CD8-positive, alpha-beta T cell (primary cell): ENCODE measurements at places on chromosomes 2 and 18.

DNA sequence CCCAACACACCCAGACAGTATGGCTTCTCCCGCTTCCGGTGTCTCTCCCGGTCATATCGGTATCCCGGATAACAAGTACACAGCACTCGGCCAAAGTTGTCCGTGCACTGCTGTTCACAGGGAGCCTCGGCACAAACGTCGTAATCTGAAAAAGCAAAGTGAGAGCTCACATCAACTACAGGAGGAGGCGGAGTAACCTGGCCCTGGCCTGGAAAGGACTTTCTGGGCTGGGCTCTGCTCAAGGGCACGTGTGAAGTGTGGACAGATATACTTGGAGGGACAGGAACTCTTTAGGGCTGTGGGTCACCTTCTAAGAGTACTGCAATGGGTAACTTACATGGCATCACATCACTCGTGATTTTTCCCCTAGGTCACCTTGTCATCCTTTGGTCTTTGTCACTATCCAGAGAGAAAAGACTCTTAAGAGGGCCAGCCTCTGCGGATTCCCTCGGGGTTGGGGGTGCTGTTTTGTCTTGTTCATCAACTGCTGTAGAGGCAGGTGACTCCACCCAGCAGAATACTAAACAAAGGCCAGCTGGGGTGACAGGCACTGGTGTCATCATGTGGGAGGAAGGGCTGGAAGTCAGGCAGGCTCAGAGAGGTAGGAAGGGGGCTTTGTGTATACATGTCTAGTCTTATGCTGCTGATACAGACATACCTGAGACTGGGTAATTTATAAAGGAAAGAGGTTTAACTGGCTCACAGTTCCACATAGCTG lies 110.6 kb upstream of the LMAN1 start:
- DNase-seq: no peak

DNA sequence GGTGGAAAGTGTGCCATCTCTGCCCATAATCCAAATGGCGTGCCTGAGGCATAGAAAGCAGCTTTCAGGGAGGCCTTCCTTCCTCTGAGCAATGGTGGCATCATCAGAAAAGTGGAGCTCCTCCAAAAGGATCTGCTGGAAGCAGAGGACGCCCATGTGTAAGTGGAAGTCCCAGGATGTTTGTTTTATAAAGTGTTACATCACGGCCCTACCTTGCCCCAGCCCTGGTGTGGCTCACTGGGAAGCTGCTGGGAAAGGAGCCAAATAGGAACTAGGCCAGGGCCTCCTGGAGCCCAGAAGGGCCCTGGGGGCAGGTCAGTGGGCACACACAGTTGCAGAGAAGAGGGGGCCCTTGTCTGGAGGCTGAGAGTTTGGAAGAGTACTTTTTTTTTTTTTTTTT lies 4.2 kb upstream of the ODC1 start:
- DNase-seq: no peak

DNA sequence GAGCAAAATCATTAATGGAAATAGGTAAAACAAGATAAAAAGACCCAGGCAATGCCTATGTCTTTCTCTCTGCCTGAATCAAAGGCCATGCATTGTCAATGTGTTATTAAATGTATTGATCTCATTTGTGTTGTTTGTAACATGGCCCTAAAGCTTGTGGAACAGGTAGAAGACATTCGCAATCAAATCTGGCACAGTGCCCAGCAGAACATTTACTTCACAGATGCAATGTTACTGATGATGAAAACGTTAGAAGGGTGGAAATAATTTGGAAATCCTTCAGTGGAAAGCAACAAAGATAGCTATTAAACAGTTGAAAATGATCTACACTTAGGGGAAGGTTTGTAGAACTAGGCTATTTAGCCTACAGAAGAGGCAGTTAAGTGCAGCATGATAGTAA lies 368.2 kb downstream of the EPHA4 start:
- no peak for DNase-seq

DNA sequence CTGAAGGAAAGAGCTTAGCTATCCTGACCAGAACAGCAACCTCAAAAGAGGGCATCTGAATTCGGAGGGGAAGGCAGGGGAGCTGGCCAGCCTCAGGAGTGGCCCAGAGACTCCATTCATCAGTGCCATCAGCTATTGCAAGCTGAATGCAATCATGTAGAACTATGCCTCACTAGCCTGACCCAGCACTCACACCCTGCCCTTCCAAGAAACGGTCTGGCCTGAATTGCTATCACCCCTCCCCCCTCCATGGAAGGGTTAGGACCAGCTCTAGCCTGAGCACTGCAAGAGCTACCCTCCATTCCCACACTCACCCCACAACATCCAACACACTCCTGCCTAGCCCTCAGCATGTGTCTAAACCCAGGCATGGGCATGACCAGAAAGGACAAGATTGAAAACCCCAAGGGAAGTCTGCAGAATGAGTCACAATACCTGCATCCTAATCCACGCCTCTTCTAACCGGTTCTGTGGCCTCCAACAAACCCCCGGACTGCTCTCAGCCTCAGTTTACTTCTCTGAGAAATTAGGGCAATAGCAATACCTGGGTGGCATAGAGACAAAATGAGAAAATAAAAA lies 120.3 kb downstream of the BCL11A start:
- DNase-seq: no peak

DNA sequence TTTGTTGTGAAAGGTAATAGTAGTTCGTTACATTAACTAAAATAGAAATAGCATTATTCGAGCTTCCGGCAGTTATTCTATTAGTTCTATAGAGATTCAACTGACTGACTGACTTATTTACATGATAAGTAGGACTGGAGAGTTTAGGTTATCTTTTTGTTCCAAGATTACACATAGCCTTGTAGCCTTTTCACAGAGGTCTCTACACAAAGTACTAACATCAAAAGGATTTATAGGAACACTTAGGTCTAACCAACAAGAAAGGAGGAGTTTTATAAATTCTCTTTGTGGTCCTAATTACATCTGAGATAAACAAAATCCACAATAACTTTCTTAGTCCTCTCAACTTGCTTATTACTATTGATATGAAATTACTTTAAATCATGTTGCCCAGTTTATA lies 62.8 kb downstream of the SOS1 start:
- no peak for DNase-seq

- DNase-seq: no peak
These were observed 58.5 kb downstream of the ADD2 start for GRCh38 chr2:70709275-70710037.

- DNase-seq: no peak
These were observed 138.1 kb upstream of the CHAC2 start for GRCh38 chr2:53629501-53629900.

- DNase-seq: no peak
These were observed 44.8 kb upstream of the PLB1 start for GRCh38 chr2:28450901-28451565.

DNA sequence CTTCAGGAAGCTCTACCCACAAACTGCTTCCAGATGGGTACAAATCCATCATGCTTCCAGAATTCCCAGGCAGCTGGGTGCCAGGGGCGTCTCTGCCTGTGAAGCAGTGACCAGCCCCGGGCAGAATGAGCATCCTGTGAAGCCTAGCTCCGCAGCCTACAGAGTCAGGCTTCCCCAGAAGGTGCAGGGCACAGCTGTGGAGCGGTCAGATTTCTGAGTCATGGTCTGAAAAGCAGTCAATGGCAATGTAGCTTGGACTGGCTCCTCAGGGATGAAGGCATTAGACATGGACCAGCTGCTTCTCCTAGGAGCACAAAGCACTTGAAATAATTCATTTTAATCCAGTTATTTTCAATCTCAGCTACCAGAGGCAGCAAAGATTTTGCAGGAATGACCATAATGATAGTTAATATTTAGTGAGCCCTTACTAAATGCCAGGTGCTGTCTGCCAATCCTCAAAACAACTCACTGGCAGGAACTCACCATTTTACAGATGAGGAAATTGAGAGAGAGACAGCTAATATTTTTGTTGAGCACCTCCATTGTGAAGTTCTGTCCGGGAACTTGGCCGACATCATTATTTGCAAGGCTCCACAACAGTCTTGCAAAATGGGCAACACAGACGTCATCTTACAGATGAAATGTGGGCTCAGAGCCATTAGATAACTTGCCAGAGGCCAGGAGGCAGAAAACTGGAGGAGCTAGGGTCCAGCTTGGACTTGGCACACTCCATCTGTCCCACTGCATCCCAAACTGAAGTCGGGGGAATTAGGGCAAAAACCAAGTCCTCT lies 31.7 kb downstream of the ACMSD start:
- no peak for DNase-seq

GRCh38 chr2:215723631-215724011 lies 287.8 kb upstream of the FN1 start:
- DNase-seq: no peak

DNA sequence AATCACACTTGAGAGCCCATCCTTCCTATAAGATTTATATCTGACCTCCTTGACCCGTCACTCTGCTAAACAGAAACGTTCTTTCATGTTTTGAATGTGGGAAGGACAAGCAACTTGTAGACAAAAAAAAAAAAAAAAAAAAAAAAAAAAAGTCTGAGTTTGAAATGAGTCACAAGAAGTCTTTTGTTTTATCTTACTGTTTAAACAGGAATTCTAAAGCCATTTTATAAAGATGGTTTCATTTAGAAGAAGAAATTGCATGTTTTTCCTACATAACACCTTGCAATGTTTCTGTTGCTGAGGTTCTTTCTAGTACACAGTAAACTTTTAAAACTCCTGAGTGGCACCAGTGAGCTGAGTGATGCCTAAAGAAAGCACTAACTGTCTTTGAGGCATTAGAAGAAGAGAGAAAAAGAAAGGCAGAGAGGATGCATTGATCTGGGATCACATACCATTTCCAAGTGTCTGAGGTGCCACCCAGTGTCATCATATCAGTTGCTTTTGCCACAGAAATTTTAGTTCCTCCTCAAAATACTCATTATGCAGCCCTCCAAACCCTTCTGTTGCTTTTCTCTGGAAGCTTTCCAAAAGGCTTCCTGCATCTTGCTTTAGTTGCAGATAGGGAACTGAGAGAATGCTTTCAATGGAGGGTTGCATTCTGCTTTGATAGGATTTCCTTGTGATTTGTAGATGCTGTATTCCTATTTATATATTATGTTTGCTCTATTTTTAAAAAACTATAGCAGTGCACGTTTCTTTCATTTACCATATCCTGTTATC lies 69.1 kb downstream of the ACVR2A start:
- DNase-seq: no peak

DNA sequence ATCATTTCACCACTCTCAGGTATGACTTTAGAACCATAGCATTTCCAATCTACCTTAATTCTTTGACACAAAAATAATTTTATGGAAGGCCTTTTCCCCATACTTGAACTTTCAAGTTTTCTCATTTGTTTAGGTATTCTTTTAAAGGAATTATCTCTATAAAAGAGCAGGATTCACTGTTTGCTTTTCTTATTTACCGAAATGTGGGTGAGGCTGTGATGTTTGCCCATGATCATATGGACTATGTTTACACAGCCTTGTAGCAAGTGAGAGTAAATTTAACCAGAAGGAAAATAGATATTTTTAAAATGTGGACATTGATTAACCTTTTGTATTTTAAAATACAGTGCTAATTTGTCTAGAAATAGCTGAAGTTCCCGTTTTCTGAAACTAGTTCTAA lies 26.3 kb downstream of the CAB39 start:
- DNase-seq: no peak

GRCh38 chr18:50161597-50162205 lies 33.2 kb downstream of the MYO5B start:
- no peak for DNase-seq

DNA sequence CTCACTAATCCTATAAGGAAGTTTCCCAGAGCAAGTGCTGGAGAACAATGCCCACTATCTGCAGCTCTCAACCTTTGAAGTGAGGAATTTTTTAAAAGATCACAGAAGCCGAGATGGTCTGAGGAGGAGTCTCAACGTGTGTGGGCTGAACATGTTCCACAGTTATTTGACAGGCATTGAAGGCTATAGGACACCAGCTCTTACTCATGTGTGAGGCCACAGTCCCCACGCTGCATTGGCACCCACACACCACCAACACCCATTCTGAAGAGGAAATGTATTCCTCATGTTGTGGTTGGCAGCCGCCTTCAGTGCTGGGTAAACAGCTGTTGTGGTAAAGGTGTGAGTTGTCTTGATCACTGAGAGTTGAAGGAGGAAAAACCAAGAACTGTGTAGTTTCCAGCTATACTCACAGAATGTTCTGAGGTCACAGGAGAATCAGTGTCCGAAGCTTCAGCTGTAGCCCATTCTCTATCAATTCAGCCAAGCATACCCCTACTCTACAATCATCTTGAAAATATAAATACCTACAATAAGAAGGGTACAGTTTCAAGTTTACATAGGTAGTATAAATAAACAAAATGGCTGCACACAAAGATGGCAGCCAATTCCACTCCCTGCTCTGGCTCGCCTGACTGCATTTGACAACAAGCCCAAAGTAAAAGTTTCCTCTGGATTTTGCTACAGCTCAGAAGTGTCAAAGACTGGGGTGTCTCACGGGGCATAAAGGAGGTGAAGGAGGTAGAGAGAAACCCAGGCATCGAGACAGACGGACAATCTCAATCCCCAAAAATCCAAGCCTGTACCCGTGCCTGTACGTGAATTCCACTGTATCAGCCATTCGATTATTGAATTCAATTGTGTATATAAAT lies 12.1 kb downstream of the CD226 start:
- peak; percentile 85 for DNase-seq

GRCh38 chr2:101152272-101153076 lies 1.3 kb upstream of the TBC1D8 start:
- DNase-seq: no peak

- DNase-seq: no peak
These were observed 17.4 kb upstream of the HNRNPA3 start for GRCh38 chr2:177195194-177195593.

- no peak for DNase-seq
These were observed 39.9 kb downstream of the REEP1 start for GRCh38 chr2:86297382-86298147.

DNA sequence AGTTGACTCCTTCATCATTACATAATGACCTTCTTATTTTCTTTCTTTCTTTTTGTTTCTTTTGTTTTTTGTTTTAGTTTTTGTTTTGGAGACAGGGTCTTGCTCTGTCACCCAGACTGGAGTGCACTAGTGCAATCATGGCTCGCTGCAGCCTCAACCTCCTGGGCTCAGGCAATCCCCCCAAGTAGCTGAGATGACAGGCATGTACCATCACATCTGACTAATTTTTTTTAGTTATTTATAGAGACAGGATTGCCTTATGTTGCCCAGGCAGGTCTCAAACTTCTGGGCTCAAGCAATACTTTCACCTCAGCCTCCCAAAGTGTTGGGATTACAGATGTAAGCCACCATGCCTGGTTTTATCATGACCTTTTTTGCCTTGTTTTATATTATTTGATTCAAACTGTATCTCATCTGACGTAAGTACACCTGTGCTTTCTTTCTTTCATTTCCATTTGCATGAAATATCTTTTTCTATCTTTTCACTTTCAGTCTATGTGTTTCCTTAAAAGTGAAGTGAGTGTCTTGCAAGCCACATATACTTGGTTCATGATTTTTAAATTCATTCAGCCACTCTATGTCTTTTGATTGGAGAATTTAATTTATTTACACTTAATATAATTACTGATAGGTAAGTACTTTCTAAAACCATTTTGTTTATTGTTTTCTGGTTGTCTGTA lies 39.1 kb downstream of the SP100 start:
- DNase-seq: no peak

DNA sequence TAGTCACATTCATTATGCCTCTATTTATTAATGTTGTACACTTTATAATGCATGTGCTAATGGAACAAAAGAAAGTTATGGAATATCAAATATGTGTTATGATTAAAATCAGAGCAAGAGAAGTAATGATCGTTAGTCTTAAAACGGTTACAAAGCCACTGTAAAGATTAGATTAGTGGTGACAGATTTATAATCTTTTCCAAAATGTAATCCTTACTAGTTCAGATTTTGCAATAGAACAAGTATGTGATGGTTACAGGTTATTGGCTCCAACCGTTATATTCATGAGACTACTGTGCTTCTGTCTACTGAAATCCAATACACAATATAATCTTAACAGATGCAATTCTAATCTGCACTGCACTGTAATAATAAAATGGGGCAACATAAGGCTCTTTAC lies 180.6 kb downstream of the ZNF521 start:
- DNase-seq: no peak
